ENCODE measurements at places on chromosomes 12 and 14.

DNA sequence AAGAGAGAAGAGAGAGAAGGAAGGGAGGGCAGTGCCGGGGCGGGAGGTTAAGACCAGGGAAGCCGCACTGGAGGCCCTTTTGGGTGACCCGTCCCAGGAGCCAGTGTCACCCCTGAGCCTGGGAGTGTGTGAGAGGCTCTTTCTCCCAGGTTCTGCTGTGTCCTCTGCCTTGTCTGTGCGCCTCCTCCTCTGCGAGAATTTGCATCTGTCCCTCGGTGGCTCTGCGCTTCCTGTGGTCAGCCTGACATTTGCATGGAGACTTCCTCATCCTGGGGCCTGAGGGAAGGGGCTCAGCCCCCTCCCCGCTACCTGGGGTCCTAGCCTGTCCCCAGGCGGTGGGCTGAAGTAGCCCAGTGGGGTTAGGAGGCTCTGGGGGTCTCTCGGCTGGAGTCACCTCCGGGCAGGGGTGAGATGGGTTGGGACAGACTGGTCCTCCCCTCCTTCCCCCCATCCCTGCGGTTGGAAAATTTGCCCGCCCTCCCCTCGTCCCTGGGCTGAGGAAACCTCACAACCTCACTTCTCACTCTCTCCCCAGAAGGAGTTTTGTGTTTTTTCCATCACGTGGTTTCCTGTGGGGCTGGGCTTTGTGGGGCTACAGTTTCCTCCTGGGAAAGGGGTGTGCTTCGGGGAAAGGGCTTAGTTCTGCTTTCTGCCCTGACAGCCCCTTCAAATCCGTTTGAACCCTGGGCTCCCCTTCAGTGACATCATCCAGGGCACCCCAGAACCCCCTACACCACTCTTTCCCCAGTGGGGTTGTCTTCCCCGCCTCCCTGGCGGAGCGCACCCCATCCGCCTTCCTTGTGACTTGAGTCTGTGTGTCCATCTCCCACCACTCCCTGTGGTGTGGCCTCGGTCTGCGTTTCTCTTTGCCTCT is 2.5 kb downstream of the PTPN6 start:
- DNase-seq: no peak

- no peak for DNase-seq
These were observed 122.7 kb downstream of the CCDC60 start for GRCh38 chr12:119457271-119457670.

GRCh38 chr14:54742492-54743350 is 159.9 kb downstream of the GCH1 start:
- DNase-seq: no peak

- DNase-seq: no peak
These were observed 9.9 kb downstream of the DIP2B start for GRCh38 chr12:50514526-50515276.

DNA sequence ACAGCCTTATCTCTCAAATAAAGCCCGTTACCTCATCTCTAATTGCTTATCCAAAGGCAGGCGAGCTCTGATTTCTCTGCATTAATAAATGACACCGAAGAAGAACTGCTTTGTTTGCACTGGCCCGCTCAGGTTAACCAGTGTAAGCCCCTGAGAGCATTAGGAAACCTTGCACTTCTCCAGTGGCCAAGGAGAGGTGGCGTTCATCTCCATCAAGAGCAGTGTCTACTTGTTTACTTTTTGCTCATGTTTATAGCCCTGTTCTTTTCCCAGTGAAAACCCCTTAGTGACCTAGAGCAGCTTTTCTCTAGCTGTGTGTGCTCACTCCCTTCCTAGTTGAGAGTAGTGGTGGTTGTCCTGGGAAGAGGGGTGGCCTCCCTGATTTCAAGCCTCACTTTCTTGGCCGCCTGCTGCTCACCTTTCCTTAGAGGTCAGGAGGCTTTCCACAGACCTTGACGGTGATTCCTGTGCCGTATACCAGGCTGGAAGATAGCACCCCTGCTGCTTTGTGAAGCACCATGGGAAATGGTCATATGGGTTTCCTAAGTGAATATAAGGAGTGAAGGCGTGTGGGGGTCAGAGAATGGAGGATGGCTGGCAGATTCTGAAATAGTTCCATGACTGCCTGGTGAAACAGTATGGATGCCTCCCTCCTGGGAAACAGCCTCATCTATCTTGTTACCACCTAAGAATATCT is 16.6 kb downstream of the FBXW8 start:
- DNase-seq: no peak

GRCh38 chr14:56608689-56609088 is 29.1 kb downstream of the TMEM260 start:
- no peak for DNase-seq

DNA sequence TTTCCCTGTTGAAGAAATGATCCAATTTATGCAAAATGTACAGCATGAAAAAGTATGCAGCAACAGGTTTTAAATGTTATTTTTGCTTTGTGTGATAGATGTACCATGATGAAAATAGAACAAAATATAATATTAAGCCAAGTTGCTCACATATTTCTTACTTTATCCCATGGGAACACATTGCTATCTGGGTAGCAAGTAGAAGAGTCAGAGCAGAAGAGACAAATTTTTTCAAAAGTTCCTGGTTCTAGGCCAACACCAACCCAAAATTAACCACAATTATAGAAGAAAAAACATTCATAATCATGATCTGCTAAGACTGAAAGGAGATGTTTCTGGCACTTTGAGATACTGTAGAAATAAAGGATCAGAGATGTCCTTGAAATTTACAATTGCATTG is 79.9 kb upstream of the SYT10 start:
- no peak for DNase-seq

GRCh38 chr14:95701846-95702221 is 12.1 kb downstream of the TCL1A start:
- no peak for DNase-seq

DNA sequence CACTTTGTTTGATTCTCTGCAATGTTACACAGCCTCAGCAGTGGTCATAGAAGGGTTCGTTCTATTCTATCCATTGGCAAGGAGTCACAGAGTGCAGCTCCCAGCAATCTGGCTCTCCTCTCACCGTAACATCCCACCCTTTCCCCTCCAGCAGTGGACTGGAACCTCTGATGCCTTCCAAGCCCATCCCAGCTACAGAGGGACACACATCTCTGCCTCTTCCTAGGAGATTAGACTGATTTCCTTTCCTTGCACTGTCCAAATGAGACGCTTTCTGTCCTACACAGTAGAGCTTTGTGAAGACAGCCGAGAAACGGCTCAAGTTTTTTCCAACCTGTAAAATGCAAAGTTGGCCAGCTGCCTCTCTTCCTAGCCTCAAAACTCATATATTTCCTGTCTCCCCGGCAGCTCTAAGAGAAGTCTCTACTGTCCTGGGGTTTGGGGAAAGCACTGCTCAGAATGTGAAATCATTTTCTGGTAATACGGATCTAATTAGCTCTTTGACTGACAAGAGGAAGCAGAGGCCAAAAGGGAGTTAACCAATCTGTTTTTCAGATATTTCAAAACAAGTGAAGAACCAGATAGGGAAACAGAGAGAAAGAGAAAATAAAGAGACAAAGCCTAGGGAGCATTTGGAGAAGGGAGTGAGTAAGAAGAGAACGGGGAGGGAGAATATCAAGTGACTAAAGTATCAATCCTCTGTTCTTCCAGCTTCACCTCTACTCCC is 516 bp downstream of the NINJ2 start:
- no peak for DNase-seq

- DNase-seq: no peak
These were observed 663 bp downstream of the PTGER2 start for GRCh38 chr14:52314595-52315354.

DNA sequence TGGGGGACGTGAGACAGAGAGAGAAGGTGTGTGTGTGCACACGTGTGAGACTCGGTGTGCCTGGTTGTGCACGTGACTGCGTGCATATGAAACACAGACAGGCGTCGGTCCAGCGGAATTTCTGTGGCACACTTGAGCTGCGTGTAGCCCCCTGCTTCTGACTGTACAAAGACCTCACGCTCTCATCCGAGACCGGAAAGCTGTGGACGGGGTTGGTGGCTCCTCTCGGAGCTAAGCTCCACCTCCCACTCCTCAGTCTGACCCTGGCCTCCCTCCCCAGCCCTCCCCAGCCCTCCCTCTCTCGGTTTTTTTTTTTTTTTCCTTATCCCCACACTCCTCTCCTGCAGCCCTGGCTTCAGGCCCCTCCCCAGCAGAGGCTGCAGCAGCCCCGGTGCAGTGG is 8.3 kb upstream of the C14orf180 start:
- DNase-seq: no peak

DNA sequence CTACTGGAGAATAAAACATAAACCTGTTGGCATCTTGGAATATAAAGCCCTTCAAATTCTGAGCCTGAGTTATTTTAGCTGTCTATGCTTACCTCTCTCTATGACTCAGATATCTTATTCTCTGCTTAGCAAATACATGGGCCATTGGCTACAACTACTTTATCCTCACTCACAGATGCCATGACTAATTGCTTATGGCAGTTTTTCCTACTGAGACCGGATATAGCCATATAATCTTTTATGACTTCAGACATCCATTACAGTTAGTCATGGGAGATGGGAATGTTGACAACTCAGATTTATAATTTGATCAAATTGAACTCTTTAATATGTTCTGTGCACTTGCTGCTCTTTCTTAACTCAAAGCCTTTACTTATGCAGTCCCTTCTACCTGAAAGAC is 502.4 kb upstream of the ATP2B1 start:
- DNase-seq: peak; percentile 80

DNA sequence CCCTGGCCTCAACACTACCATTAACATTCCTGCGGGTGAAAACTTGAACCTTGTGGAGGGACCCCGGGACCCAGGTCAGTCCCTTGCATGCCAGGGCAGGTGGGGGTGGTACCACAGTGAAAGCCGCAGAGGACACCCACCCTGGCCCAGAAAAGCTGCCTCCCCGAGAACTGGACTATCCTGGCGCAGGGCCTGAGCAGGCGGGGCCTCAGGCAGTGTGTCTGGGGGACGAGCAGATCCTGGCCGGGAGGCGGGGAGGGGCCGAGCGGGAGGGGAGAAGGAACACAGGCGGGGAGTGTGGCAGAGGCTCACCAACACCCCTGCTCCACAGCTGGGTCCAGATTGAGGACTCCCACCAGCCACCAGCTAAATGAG is 10.0 kb downstream of the AHNAK2 start:
- DNase-seq: no peak

DNA sequence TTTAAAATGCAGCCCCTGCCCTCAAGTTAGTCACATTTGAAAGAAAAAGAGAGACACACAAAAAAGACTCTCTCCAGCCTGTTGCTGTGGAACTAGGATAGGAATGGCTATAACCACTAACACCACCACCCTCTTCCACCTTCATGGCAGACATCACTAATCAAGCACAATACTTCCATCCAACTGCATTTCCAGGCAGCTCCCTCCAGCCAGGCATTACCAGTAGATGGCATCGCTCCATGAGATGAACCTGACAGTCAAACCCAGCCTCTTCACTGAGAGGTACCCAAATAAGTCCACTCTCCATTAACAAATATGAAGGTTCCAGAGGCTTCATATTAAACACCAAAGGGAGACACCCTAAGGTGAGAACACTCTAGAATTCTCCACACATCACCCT is 24.4 kb downstream of the SLC8B1 start:
- no peak for DNase-seq

GRCh38 chr12:13198876-13199275 is 2.4 kb downstream of the EMP1 start:
- no peak for DNase-seq

DNA sequence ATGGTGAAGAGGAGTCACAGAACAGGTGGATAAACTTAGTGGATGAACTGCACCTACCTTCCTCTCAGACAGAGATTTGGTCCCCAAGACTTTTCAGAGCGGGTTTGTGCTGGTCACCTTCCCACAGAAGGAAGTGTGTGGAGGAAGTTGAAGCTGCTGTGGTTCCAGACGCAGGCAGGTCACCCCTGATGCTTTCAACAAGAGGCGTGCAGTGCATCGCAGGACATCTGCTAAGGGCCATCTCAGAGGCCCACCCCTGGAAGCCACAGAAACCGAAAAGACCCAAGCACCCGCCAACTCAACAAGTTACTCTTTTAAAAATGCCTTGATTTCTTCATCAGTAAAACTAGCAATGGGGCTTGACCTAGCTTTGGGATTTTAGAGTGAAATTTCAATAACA is 1.0 kb upstream of the GPX2 start:
- DNase-seq: no peak

DNA sequence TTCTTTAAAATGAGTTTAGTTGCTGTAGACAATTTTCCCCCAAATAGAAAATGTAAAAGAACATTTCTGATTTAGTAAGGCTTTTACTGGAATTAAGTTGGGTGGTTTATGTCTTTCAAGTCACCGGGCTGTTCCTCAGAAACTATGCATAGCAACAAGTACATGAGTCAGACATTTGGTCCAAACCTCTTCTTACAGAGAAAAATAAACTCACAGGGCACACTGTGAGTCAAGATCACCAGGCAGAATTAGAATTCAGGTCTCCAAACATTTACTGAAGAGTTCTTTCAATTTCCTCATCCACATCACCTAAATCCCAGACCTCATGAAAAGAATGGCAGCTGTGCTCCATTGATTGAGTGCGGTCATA is 476.1 kb upstream of the SOX5 start:
- no peak for DNase-seq

DNA sequence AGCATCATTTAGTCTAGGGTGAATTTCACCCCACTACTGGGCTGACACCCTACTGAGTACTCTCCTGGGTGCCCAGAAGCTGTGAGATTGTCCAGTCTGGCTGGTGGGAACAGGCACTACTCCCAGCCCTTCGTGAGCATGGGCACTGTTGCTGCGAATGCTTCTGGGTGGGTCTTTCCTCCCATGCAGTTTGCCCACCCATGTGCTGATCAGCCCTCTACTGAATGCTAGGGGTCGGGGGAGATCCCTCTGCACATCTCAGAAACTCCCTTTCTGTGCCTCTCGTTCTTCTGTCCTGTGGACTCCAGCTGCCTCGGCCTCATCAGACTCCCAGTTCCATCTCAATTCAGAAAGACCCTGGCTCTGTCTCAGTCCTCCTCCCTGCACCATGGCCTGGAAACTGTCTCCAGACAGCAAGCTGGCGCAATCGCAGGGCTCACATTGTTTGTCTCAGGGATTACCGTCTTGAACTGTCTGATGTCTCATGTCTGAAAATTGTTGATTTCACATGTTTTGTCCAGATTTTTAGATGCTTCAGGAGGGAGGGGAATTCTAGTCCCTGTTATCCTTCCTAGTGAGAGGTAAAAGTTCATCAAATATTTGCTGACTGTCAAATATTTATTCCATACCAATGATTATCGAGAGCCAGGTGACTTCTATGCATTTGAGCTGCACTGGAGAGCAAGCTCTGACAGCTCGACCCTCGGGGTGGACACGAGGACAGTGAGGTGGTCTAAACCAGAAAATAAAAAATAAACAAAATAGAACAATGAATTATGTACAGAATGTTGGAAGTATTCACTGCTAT is 316.6 kb upstream of the RTL1 start:
- no peak for DNase-seq

- DNase-seq: no peak
These were observed 47.9 kb downstream of the RPH3A start for GRCh38 chr12:112839386-112839972.

GRCh38 chr12:102388469-102388868 is 91.9 kb downstream of the IGF1 start:
- DNase-seq: no peak
